ENCODE measurements at places on chromosomes 13 and 19.

GRCh38 chr19:16069813-16070365, 6.4 kb upstream of the TPM4 start:
- no peak for DNase-seq

GRCh38 chr13:77579959-77580358, 44.5 kb downstream of the SCEL start:
- no peak for DNase-seq

DNA sequence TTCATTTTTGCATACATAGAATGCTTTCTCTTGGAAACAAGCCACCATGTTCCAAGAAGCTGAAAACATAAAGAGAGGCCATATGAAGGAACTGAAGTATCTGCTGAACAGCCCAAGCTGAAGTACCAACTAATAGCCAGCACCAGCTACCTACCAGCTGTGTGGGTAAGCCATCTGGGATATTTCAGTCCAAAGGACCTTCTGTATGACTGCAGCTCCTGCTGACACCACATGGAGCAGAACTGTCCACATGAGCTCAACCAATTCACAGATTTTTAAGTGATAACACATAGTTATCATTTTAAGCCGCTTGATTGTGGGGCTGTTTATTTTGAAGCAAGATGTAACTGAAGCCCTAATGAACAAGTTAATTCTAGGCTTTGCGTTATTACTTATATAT, 621.1 kb upstream of the KLHL1 start:
- no peak for DNase-seq

DNA sequence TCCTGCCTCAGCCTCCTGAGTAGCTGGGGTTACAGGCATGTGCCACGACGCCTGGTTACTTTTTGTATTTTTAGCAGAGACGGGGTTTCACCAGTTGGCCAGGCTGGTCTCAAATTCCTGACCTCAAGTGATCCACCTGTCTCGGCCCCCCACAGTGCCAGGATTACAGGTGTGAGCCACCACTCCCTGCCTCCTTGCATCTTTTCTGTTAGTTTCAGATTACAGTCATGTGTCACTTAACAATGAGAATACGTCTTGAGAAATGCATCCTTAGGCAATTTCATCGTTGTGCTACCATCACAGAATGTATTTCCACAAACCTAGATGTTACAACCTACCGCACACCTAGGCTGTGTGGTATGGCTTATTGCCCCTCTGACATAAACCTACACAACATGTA, 180.4 kb downstream of the TM9SF2 start:
- peak; percentile 70 for DNase-seq

DNA sequence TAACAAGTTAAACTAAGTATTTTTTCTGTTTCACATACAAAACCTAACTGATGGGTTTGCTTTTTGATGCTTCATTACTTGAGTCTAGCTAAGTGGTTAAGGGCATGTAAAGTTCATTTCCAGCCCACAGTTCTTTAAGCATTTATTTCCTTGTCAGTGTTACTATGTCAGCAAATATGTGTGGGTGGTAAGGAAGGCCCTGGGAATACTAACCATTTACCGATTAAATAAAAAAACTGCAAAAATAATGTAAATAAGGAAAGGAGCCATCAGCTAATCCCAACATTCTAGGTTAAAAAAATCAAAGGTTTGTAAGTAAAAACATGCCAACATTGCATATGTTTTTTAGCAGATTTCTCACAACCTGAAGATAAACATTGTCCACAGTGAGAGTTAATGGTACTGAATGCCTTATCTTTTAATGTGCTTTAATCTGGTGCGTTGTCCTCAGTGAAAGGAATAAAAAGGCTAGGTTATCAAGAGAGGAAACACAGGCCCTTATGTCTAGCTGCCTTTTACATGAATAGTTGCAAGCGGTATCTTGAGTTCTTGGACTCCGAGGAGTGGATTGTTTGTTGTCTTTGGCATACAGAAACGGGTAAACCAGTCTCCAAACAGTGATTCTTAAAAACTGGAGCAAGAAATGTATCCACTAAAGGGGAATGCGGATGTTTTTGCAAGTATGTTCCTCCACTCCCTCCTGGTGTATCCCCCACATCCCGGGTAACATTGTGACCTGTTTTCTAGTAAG, 949.6 kb upstream of the SLC10A2 start:
- DNase-seq: no peak

DNA sequence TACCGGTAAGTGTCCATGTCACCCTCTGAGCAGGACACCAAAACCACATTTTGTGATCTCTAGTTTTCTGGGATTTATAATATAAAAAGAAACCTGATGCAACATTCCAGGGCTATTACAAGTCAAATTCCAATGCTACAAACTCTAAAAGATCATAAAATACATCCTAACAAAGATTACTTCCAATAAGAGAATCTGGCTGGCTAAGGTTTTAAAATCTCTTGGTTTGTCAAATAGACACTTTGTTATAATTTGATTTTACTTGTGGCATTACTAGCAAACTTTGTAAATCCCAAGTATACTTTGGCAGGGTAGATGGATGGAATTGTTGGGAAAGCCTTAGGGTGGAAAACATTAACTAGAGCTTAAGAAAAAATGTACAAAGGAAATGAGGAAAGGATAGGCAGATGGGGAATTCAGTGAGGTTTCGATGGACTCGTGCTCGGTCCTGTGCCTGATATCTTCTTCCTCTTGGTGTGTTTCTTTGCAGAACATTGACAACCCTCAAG, 74.0 kb upstream of the POMP start:
- DNase-seq: peak; percentile 8

GRCh38 chr19:8550070-8550469, 27.2 kb downstream of the MYO1F start:
- DNase-seq: no peak

DNA sequence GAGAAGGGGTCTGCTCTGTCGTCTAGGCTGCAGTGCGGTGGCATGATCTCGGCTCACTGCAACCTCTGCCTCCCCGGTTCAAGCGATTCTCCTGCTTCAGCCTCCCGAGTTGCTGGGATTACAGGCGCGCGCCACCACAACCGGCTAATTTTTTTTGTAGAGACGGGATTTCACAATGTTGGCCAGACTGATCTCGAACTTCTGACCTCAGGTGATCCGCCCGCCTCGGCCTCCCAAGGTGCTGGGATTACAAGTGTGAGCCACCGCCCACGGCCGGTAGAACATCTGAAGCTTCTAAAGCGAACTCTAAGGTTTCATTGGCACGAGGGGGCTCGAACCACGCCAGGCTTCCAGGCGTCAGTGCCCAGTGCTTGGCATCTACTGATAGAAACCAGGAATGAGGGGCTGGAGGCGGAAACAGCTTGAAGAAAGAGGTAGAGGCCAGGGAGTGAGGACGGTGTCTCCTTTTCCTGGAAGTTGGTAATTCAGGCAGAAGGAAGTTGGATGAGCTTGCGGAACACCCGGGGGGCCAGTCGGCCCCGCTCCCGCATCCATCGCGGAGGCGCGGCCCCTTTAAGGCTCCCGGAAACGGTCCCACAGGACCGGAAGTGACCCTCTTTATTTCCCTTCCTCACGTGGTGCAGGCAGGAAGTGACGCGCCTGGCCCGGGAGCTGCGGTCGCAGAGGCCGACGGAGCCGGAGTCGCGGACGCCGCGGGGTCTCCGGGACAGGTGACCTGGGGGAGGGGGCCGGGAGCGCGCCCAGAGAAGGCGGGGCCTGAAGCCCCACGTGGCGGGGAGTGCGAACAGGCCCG, at the start of gene CCDC9:
TSS of gene CCDC9 (plus strand) at position 647 of the 814 bp plus-strand sequence. CDS start 1,876 bp downstream, outside the sequence.
- peak; percentile 99 for DNase-seq

DNA sequence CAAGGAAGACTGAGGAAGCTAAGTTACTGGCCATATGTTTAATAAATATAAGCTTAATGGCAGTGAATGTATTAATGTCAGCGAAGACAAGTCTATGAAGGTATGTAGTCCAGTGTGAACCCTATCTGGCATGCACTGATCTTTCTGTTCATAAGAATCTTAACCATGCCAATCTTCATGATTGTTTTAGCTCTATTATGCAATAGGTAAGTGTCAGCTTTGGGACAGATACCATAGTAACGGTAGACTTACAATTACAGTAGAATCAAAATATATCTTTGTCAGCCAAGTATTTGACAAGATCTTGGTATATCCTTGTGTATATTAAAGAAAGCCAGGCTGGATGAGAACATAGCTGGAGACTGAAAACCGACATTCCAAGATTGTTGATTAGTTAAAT, 428.5 kb downstream of the SPRY2 start:
- no peak for DNase-seq

DNA sequence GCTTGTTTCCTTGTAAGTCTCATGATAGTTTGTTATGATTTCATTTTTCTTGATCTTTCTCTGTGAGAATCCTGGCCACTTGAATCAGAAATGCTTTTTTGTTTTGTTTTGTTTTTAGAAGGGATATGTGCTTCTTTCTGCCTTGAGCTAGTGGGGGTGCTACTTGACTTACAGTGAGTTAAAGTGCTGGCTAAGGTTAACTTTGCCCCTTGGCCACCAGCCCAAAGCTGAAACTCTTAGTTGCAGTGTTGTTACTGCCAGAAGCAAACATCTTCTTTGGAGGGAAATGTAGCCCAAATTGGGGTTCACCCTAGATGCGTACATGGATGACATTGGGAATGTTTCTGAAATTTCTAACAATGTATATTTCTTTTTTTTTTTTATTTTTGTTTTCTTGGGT, 57.4 kb downstream of the TDRD3 start:
- no peak for DNase-seq

DNA sequence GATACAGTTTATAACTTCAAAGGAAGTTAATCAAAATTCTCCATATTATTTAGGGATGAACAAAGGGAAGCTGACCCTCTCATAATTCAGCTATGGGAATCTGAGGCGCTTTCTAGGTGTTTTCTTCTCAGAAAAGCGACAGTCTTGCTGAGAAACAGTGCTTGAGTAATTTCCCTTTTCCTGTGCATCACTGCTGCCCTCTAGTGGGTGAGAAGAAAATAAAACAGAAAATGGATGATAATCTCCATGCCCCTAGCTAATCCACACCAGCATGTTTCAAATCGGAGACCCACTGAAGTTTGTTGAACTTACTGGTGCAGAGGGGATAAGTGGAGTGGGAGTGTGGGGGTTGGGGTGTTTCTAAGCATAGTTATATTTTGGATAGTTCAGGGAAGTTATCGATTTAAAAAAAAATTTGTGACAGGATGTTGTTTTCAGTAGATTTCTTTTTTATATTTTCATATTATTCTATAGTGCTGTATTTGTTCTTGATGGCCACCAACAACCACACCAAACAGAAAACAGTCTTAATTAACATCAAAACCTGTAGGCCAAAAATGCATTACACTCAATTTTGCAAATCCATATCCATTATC, 21.4 kb downstream of the LCP1 start:
- DNase-seq: peak; percentile 81

- no peak for DNase-seq
These were observed 179.3 kb downstream of the ZIC5 start for GRCh38 chr13:99792079-99792921.

DNA sequence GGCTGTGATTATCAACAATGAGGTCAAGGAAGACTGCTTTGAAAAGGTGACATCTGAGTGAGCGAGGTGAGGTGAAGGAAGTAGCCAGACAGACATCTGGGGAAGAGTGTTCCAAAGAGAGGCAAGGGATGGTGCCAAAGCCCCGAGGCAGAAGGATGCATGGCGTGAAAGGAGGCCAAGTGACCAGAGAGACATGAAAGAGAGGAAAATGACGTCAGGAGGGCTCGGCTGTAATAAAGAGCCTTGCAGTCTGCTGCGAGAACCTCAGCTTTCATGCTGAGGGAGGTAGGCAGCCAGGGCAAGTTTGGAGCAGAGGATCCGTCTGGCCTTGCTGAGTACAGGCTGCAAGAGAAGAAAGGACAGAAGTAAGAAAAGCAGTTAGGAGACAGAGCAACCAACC, 50.8 kb downstream of the FOXO1 start:
- no peak for DNase-seq

- no peak for DNase-seq
These were observed 50.1 kb upstream of the OBI1 start for GRCh38 chr13:78709028-78709427.

DNA sequence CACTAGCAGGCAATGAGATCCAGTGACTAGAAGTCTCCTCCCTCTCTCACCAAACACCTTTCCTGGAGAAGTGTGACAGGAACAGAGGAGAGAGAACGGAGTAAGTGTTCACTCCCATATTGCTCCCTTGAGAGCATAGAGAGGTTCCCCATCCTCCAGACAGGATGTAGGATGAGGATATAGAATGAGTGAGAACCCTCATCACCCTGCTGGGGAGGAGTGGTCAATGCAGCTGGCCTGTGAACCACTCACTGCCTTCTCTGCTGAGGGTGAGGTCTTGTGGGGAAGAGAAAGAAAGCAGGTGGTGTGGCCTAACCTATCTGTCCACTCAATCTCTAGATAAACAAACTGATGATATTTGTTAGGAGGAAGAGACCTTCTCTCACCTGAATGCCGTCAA, 386.6 kb downstream of the PCDH20 start:
- peak; percentile 76 for DNase-seq

DNA sequence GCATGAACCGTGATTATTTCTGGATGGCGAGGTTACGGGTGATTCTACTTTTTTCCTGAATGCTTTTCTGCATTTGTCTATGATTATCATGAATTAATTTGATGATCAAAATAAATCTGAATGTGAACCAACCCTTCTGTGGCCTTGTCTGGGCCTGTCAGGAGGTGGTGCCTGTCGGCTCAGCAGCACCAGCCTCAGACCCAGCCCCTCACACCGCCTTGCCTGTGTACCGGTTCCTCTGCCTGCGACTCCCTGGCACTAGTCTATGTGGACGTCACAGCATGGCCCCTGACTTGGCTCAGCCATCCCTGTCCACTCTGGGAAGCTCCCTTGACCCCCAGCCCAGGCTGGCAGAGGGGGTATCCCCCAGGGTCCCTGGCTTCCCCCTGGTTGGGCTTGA, 15.5 kb upstream of the RABAC1 start:
- no peak for DNase-seq

- no peak for DNase-seq
These were observed 8.1 kb downstream of the ZNF708 start for GRCh38 chr19:21321134-21321533.

DNA sequence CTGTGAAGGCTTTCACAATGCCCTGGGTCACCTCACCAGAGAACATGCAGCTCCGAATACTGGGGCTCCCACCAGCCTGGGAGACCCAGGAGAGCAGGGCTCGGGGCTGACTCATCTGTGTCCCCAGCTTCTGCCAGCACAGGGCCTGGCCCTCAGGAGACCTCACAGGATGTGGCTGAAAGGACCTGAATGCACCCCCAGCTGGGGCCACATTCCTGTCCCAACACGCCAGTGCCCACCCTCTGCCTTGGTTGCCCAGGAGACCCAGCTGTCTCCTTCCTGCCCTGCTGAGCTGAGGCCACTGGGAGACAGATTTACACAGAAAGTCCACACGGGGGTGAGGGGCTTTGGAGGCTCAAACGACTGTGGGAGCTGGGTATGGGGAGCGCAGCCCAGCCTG, 11.9 kb downstream of the BCAT2 start:
- peak; percentile 66 for DNase-seq

Data from mesendoderm (in vitro differentiated cells).